ENCODE measurements at places on chromosomes 13 and 19.

DNA sequence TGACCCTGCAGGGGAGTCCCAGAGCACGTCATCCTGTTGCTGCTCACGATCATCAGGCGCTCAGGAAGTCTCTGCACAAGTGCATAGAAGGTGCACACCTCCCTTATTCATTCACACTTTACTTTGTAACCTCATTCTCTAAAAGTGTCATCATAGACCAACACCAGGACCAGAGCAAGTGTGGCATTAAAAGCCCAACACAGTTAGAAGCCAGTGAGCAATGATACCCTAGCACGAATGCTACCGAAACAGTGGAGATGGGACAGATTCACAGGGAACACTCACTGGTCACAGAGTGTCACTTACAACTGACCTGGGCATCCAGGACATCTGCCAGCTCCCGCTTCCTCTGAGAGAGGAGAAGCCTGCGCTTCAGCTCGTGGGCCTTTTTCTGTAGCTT is 17.0 kb downstream of the HAUS8 start:
- no peak for DNase-seq

- DNase-seq, result no peak
Measured at GRCh38 chr13:46593398-46593797, 40.4 kb downstream of the LRCH1 start.

DNA sequence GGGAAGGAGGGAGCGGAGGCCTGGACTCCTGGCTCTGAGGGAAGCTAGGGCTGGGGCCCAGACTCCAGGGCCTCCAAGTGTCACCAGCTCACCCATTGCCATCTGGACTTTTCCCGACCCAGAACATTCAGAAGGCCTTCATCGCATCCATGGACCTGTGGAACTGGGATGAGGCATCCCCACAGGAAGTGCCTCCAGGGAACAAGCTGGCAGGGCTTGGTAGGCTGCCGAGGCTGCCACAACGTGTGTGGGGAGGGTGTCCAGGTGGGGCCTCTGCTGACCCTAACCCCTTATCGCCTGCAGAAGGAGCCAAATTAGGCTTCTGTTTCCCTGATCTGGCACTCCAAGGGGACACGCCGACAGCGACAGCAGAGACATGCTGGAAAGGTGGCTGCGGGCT is 767 bp downstream of the ETV2 start:
- DNase-seq, result no peak

- DNase-seq, result no peak
Measured at GRCh38 chr13:100809129-100809390, 134.5 kb upstream of the TMTC4 start.

DNA sequence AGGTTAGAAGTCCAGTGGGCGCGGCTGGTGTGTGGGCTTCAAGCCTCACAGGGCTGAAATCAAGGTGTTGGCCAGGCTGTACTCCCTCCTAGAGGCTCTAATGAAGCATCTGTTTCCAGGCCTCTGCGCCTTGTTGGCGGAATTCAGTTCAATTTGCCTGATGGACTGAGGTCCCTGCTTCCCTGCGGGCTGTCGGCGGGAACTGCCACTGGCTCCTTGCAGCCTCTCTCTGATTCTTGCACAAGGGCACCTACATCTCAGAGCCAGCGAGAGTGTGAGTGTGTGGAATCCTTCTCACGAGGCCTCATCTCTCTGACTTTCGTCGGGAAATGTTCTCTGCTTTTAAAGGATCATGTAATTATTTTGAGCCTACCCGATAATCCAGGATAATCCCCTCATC is 128.6 kb downstream of the DLEU7 start:
- DNase-seq, result no peak

Data from germinal center (tissue), 1 donor.